ENCODE measurements at places on chromosomes 5 and 9.

DNA sequence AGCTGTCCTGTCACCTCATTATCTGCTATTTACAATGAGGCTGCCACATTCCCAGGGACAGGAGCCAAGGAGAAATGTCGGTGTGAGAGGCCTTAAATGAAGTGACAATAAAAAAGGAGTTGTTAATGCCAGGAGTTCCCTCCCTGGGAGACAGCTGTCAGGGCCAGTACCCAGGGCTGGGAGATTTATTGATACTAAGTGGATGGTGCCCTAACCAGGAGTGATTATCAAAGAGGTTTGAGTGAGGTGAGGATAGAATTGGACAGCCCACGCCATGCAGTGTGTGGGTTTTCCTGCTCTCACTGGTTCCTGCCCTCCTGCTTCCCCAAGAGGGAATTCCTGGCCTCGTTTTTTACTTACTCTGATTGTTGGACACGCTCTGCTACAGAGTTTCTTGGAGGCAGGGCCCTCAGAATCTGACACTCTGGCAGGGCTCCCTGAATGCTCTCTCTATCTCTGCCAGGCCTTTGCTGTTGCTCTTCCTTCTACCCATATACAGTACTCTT is 150.8 kb downstream of the GRIA1 start:
- DNase-seq: no peak

DNA sequence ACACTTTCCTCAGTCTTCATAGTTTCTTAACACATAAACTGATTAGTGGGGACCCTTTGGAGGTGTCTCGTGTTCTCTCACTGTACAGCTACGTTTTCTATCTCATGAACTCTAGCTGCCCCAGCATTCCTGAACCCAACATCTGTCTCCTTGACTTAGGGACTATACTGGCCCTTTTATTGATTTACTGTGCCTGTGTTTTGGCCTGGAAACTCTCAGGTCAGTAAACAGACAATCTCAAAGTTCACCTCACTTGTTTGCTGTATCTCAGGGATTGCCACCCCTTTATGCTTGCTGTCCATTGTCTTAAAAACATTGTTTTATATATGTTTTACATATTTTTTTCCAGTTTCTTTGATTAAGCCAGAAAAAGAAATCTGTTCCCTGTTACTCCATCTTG is 222.8 kb downstream of the FAM170A start:
- no peak for DNase-seq

DNA sequence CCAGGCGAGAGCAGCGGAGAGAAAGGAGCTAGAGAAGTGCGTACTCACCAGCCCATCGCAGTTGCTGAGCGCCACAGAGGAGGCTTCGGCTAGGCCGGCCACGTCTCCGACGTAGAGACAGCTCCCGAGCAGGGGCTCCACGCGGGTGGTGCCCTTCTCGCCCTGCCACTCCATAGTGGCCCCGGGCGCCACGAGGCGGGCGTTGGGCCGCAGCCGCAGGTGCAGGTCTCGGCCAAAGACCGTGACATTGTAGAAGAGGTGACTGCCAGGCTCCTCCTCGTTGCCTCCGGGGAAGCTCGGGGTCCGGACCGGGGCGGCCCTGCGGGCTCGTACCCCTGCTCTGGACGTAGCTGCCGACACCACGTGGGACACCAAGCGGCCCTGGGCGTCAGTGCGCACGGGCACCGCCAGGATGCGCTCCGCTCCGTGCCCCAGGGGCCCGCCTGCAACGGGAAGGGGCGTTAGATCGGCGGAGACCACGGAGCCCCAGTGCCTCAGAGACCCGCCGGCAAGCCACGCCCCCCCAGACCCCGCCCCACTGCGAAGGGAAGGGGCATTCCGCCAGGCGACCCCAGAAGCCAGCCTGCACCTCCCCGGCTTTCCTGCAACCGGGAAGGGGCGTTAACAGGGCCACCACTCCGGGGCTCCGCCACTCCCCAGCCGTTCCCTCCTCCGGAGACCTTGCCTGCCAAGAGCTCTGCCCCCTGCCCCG is 1.4 kb downstream of the ADAMTS2 start:
- DNase-seq: no peak

DNA sequence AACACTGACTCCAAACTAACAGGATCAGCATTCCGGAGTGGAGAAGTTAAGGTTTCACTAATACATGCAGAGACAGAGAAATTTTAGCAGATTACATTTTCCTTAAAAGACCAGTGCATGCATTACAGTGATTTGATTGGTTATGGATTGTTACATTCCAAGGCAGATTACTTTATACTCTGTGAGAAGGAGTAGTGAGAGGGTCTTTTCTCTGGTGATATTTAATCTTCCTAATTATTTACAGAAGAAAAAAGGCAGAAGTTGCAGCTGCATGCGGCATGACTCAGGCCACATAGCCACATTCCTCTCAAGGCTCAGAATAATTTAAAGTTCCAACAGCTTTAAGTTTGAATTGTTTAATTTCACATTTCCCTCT is 53.0 kb upstream of the PDZD2 start:
- no peak for DNase-seq

DNA sequence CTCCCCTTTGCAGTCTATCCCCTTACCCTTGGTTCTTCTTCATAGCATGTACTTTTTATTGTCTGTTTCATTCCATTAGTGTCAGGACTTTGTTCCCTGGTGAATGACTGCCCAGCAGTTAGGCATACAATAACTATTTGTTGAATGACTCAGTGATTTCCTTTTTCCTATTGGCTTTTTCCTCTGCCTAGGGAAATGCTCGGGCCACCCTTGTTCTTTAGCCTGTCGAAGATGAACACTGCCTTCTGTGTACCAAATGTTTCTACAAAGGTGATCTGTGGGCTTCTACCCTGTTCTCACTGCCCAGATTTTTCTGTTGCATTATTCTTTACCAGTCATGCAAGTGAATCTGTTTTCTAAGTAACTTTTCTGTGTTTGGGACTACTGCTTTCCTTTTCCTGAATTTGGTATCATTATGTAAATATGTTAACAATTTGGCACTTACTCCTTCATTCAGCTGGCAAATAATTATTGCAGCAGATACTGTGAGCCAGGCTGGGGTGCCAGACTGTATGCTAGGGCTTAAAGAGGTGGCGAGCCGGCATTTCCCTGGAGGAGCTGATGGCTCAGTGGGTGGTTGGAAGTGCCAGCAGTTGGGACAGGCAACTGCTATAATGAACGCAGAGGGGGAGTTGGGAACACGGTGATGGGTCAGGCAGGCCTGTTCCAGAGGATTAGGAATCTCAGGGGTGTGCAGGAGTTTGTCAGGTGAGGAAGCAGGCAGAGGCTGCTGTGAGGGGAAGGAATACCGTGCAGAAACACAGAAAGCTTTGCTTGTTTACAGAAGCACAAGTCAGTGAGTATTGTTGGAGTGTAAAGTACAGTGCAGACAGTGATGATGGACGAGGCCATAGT is 30.6 kb downstream of the KDM4C start:
- no peak for DNase-seq

DNA sequence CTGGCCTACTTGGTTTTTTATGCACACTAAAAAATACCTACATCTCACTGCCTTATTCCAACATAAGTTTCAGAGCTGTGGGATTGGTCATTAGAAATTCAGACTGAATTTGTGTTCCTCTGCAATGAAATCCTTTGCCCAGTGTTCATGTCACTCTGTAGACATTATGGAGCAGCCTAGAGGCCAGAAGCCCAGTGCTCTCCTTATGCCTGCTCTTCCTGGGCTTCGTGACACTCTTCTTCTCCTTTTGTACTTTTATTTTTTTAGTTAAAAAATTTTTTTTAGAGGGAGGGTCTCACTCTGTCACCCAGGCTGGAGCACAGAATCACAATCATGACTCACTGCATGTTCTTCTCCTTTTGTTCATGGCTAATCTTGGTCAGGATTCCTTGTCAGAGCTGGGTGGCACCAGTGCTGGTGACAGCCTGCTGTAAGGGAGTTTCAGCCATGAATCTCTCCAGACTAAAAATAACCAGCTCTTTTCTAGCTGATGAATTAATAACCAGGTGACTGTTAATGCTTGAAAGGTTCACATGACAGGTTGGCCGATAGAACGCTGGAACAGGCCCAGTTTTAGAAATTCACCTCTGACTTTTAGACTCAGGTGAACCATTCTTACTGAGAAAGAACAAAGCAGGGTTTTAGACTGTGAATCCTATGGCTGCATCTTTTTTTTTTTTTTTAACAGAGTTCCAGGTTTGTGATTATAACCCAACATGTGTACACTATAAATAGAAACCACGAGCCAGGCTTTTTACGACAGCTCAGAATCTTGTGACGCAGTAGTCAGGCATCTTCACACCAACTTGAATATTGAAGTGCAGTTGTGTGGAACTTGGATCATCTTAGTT is 34.1 kb upstream of the C5orf47 start:
- no peak for DNase-seq

- no peak for DNase-seq
Observed at GRCh38 chr9:137488327-137488653, 29.2 kb upstream of the NSMF start.

- DNase-seq: no peak
Observed at GRCh38 chr5:140840978-140841962, at the start of gene PCDHA8. Gene PCDHA8, plus strand, starts transcription at chr5:140841187. Its CDS starts 135 bp downstream, at chr5:140841322.

DNA sequence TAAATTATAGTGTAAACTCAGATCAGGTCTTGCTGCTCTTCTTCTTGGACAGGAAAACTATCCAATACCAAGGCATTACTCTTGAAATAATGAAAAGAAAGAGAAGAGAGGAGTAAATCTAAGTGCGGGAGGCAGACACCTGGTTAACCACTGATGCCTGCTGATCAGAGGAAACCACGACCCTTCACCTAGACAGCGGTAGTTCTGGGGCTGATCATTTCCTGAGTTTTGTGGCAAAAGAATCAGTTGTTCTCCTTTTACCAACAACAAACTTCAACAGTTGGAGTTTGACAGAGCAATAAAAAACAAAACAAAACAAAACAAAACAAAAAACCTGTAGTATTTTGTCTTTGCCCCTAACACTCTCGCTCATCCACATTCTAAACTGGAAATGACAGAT is 3.0 kb downstream of the RLN1 start:
- no peak for DNase-seq

DNA sequence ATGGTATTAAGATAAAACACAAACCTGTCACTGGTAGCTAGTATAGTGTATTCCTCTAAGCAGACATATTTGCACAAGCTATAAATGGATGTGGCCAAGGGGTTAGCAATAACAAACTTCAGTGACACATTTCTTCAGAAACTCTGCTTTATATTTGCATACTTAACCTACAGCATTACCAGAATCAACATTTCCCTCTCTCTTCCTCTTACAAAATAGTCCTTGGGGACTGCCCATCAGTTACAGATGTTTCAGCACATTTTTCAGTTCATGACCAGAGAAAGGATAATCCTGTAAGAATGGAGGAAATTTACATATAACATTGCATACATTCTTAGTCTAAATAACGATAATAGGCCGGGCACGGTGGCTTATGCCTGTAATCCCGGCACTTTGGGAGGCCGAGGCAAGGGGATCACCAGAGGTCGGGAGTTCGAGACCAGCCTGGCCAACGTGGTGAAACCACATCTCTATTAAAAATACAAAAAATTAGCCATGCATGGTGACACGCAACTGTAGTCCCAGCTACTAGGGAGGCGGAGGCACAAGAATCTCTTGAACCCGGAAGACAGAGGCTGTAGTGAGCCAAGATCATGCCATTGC is 25.3 kb upstream of the SLC1A1 start:
- no peak for DNase-seq

DNA sequence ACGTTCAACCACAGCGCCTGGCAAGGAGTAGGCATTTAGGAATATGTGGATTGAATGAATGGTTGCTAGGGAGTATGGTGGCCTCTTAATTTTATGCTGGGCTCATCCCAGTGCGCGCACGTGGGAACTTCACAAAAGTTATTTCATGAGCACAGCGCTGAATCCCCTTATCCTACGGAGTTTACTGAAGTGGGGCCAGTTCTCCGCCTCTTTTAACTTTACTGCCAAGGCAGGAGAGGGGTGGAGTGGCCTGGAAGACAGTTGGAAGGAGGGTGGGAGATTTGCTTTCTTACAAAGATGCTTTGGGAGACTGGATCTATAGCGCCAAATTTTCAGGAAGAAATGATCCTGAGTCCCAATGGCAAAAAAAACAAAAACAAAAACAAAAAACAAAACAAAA is 326.5 kb downstream of the SH3GL2 start:
- DNase-seq: no peak

DNA sequence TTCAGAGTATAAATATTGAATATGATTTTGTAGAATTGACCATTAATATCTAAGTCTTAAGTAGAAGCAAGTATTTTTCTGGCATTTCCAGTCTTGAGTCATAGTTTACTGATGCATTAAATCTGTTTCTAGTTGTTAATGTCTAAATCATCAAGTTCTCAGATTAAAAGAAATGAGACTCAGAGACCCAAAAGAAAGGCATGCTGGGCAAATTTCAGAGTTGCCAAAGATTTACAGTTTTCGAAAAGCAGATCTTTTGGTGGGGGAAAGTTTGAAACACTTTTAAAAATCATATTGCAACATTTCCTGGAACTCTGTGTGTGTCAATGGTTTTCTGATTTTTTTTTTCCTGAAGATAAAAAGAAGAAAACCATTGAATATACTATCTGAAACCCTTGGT is 60.9 kb downstream of the ANKRD55 start:
- no peak for DNase-seq

DNA sequence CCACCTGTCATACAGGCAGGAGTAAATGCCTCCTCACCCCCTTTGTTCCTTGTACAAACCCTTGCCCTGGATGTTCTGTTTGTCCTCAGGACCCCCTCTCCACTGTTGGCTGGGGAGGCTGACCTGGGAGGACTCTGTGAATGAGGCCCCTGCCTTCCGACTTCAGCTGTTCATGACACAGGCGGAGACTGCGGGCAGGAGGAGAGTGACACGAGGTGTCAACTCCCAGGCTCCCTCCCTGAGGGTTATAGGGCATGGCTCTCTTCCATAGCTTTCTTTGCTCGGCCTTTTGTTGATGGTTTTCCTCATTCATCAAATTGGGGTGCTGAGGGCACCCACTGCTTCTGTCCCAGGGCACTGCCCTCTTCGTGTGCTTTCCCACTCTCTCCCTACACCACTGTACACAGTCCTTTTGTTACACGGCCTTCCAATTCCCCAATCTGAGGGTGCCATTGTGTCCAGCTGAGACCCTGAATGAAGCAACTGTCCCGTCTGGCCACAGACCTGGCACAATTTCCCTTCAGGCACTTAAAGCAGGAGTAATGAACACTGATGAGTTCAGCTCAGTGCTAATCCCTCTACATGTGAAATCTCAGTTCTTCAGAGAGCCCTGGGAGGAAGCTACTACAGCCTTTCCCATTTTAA is 33.8 kb downstream of the KCNIP1 start:
- DNase-seq: no peak

DNA sequence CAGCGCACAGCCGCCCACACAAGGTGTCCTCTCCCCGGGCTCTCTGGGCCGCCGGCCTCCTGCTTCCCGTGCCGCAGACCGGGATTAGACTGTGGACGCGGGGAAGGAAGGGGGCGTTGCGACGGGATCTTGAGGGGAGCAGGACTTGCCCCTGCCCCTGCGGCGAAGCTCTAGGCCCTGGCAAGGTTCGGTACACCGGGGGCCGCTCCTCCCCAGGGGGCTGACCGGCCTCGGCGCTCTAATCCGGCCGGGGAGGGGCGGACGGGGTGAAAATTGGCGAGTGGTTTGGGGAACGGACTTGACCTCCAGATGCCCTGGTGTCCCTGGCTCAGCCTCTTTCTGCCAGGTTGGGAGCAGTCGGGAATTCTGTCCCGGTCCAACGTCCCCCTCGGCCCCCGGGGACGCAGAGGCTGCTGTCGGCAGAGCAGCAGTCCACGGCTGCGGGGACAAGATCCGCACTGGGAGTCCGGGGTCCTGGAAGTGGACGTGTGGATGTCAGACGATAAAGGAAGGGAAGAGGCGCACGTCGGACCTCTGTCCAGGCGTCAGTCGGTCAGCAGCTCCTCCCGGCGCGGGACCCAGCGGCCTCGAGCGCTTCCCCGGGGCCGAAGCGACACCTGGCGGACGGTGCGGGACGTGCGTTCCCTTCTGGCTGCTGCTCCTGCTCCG is 1.9 kb upstream of the CNTFR start:
- DNase-seq: peak; percentile 57

GRCh38 chr9:85158512-85158911 is 489.0 kb downstream of the NTRK2 start:
- no peak for DNase-seq
